ENCODE measurements at places on chromosomes 5 and 9.

DNA sequence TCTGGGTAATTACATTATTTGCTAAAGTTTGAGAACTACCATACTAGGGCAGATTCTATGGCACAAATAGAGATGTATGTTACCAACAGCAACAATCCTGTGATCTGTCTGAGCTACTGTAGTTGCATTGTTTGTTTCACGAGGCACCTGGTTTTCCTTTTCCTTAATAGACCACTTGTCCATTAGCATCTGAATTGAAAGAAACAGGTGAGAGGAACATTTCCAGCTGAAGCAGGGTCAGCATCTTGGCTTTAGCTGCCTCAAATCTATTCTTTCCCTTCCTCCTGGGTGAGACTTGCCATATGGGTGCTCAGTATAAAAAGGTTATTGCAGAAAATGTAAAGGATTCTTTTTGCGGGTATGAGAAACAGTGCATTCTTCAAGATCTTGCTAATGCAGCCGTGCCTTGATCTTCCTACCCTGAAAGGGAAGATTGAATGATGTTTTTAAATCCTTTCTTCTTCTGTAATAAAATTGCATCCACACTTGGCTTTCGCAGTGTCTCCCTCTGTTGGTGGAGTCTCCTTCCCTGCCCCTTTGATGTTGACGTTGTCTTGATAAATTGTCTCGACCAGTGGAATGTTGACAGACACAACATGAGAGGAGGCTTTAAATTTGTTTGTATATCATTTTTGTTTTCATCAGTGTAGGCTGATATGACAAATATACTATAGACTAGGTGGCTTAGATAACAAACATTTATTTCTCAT is 118.0 kb upstream of the BRINP1 start:
- DNase-seq: no peak

DNA sequence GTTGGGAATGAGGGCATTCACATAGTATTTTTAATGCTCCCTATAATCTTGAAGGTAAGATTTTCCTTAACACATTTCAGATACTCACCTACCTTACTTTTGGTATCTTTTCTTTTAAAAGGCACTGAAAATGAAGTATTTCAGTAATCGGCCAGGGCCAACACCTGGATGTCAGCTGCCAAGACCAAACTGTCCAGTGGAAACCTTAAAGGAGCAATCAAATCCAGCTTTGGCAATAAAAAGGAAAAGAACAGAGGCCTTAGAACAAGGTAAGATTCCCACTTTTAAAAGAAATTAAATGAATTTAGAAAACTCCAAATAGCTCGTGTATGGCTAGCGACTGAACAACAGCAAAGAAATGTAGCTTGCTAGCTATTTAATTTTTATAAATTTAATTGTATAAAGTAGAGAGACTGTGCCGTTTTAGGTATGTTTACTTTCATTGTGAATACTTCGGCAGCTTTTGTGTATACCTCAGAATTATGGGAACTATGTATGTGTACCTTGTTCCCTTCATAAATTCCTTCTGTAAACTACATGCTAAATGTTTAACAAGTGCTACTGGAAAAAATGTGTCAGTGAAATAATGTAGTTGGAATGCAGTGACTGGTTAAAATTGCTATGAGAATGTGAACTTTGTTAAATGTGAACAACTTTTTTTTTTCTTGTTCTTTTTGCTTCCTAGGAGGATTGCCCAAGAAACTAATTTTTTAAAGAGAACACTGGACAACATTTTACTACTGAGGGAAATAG is 41.9 kb downstream of the CDK7 start:
- DNase-seq: no peak

- no peak for DNase-seq
Observed at GRCh38 chr5:154411338-154411737, 34.5 kb upstream of the SAP30L start.

DNA sequence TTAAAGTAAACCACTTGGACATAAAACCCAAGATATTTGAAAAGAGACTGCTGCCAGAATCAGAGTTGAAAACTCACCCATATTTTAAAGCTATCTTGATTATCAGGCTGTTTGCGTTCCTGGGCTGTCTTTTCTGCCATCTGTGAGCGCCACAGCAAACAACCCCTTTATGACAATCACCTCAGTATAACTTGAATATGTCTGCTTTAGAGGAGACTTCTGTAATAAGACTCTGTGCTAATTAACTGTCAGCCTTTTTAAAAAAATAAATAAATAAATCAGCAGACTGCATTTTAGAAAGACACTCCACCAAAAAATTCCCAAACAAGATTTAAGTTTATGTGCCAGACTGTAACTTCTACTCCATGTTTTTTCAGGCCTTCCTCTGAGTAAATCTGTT is 375.7 kb upstream of the CCNH start:
- DNase-seq: no peak

GRCh38 chr5:148633067-148633377 is 21.3 kb downstream of the HTR4 start:
- no peak for DNase-seq

DNA sequence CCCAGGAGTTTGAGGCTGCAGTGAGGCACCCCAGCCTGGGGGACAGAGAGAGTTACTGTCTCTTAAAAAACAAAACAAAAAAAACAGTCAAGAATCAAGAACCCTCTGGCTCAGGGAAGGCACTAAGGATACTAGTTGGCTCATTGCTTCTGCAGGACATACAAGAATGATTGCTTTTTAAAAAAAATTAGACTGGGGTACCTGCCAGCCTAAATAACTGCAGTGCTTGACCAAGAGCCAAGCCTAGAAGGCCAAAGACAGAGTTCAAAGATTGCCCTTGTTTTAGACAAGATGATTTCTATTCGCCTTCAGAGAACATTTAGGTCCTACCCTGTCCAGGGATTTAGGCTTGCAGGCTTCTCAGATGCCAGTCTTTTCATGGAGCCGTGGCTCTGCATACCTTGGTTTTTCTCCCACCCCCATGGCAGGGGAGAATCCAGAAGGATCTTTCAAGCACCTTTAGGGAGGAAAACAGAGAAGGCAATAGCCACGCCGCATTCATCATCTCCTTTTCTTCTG is 93.7 kb upstream of the IL6ST start:
- DNase-seq: no peak

- DNase-seq: no peak
Observed at GRCh38 chr5:135163964-135164363, 129.9 kb upstream of the PITX1 start.

- DNase-seq: no peak
Observed at GRCh38 chr5:169412831-169413230, 111.9 kb upstream of the SLIT3 start.

- no peak for DNase-seq
Observed at GRCh38 chr5:31097851-31098250, 95.6 kb upstream of the CDH6 start.

DNA sequence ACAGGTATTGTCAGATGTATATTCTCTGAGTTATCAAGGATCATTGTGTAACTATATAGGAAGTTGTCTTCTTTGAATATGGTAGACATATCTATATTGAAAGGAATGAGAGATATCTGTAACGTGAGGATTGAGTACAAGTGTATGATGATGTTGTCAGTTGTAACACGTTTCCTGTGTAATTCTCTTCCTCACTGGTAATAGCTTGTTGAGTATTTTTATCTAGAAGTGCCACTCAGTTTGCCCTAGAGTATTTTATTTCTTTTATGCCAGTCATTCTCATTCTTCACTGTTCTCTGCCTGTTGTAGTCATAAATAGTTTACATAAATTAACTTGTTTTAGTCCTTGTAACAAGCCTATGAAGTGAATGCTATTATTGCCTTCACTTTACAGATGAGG is 172.1 kb downstream of the BAAT start:
- DNase-seq: no peak

GRCh38 chr9:33418090-33418489 is 15.7 kb upstream of the AQP7 start:
- DNase-seq: no peak

DNA sequence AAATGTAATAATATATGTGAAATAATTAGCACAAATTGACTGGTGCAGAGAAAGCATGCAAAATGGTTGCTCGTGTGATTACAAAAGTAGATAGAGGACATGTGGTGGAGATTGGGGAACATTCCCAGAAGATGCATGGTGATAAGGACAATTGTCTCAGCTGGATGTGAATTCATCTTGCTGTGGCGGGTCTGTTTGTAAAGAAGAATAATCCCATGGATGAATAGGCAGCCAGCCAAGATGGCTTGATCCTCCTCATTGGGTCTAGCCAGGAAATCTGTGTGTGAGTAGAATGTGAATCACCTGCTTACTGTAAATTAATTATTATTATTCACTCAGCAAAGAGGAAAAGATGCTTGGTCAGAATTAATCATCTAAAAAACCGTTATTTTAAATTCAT is 12.6 kb upstream of the DPYSL3 start:
- no peak for DNase-seq

- no peak for DNase-seq
Observed at GRCh38 chr5:97098922-97099321, 43.5 kb downstream of the LIX1 start.

- DNase-seq: no peak
Observed at GRCh38 chr5:99543841-99544240, 615.0 kb upstream of the CHD1 start.

DNA sequence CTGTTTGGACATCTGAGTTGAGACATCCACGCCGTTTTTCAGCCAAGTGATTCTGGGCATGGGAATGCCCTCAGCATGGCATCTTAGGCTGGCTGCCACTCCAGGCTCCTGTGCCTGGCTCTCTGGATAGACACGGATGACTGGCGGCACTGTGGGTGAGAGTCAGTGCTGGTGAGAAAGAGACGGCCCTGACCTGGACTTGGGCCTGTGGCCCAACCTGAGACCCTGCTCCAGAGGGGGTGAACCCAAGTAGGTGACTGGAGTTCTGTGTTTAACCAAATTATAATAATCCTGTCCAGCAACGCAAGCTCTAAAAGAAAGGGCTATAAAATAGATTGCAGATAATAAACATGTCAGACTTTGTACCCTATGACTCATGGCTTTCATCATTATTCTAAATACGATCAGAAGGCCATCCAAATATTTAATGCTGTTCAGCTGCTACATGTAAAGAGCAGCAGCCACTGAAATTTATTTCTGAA is 173.9 kb downstream of the HSPA4 start:
- DNase-seq: no peak

DNA sequence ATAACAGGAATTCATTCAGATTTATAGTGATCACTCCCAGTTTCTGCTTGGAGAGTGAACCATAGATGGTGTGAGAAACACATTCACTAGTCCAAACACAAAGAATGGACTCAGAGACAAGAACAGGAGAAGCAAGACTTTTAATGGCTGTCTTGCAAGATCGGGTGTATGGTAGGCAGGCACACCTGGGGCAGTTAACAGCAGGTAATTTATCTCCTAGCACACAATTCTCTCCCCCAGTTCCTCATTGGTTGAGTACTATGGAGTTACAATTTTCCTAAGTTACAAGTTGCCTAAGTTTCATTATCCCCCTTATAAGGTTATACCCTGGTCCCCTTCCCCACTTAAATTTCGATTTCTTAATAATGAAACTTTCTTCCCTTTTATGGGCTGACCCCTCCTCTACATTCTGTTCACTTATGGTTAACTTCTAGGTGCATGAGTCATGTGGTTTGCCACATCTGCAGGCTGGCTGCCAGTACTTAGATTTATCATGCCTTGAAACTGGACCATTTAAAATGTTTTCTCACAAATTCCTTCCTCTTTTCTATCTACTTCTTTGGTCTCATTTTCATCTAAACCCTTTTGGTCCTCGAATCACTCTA is 623.3 kb downstream of the HINT1 start:
- no peak for DNase-seq

DNA sequence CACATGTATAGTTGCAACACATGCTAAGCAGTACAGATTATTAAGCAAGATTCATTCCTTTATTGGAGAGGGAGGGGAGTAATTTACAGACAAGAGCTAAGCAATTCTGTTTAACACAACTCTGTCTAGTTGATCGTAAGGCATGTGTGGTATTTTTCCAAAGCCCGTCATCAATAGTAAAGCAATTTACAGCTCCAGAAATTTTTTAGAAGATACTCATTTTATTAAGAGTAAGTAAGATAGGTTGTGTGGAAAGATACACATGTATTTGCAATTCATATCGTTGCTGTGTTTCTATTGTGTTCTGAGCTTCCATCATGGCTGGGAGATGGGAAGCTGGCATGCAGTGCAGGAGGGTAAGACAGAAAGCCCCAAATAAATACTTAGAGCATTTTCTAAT is 289.2 kb upstream of the TMEM161B start:
- DNase-seq: no peak

DNA sequence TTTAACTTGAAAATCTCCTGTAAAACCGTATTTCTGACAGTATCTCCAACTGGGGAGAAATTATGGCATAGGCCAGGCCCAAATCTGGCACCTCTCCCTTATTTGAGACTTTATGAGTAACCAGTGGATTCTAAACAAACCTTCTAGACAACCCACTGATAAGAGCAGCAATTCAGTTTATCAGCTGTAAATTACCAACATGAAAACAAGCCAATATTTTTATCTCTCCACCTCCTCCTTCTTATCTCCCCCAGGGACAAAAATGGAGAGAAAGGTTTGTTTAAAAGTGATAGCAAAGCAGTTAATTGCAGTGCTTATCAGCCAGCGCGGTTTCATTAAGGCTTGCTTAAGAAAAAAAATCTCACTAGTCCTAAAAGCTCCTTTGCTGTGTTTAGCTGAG is 53.8 kb downstream of the KCNV2 start:
- DNase-seq: no peak

GRCh38 chr5:58024151-58024550 is 435.7 kb downstream of the PLK2 start:
- DNase-seq: no peak

GRCh38 chr5:140882591-140882899 is 621 bp downstream of the PCDHA13 start:
- DNase-seq: no peak

GRCh38 chr9:9820436-9820835 is 792.4 kb downstream of the PTPRD start:
- no peak for DNase-seq

DNA sequence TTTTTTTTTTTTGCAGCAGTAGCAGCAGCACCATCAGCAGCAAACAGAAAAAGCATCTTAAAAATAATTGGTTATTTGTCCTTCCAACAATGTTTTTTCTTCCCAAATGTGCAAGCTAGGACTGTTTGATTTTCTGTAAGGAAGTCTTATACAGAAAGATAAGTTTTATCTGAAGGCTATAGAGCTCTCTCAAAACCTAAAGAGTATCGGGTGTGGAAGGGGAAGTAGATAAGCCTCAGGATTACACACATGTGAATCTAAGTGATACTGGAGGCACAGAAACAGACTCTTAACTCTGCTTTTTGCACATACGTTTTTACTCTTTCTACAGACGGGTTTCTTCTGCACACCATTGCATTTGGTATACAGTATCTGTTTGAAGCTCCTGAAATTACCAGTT is 184.4 kb upstream of the FTMT start:
- no peak for DNase-seq

Measured in SK-N-MC (cell line).